Stimulated activated naive CD8-positive, alpha-beta T cell treated with anti-CD3 and anti-CD28 coated beads, Interleukin-15, Interleukin-2, amounts not matched to agents 100 U/mL and 50 U/mL, for 24 hours (primary cell): ENCODE measurements at places on chromosomes 3 and 15.

DNA sequence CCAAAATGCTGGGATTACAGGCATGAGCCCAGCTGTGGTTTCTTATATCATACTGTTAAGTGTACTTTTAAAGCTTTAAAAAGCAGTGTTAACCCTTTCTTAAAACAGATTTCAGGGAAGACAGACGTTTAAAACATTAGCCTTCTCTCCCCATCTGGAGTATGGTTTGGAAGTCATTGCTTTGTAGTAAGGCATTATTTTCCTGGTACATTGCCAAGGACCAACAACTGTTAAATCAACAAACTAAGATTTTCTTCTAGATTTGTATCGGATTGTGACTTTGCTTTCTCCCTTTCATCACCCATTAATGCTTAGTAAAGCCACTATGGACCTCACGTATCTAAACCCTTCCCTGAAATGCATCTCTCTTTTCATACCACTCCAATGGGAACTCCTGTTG, 50.5 kb downstream of the UBE2E1 start:
- DNase-seq, result no peak

- no peak for DNase-seq
These were observed 40.0 kb downstream of the FMN1 start for GRCh38 chr15:33154351-33155166.

DNA sequence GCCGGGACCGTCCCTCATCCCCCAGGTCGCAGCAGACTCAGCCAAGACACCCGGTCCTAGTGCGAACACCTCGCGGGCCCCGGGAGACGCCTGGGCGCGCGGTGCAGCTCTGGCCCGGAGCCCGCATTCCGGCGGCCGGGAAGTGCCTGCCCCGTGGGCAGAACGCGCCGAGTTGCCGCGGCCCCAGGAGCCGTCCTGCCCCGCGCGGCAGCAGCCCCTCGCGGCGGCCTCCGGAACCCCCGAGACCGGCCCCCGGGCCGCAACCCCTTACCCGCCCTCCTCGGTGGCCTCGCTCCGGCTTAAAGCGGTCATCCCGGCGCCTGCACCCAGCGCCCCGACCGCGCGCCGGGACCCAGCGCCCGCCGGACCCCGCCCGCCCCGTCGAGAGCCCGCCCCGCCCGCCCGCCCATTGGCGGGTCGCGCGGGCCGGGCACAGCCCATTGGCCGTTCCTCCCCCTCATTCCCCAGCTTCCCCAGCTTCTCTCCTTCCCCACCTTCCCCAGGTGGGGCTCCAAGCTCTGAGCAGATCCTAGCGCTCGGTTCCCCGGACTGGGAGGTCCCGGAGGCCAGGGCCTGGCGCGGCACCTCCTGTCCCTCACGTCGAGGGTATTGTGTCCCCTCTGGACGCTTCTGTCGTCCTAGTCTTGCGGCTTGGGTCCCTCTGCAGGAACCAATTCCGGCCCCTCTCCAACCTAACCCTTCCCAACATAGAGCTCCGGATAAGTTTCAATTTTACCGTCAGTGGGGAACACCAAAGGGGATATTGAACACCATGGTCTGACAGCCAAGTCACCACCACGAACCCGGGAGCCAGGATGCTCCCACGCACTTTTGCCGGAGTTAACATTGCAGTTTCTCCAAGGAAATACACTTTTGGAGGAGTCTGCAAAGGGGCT, at the start of gene GRAMD2A:
Gene GRAMD2A, minus strand, starts transcription at position 328 of the 896 bp plus-strand sequence.
- DNase-seq, result peak; percentile 56

DNA sequence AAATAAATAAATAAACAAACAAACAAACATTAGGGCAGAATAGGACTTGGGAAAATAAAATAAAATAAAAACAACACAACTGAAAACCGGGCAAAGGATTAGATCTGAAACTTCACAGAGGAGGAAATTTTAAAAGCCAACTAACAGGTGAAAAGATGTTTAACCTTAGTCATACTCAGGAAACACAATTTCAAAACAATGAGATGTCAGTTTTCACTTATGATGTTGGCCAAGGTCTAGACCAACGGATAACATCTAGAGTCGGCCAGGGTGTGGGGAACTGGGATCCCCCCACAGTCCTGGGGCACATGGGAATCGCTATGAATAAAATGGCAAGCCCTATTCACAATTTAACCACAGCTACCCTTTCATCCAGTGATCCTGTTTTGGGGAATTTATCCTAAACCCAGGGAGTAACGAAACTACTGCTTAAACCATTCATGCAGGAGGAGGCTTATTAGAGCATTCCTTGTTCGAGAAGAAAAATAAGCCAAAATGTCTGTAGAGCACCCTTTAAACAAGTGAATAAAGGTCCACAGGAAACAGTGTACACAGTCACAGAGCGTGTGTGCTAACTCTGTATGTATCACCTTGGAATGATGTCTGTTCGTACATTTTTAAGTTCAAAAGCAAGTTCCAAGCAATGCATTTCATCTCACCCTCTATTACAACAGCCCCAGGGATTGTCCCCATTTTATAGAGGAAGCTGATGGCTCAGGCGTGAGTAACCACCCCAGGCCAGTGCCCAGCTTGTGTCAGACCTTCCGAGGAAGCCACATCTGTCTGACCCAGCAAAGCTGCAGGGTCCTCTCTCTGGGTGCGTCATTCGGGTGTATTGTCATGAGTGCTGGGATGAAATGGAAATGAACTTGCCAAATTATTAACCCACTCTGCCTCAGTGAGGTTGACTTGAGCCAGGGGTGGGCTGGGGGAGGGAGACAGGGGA, 6.3 kb upstream of the ANPEP start:
- DNase-seq, result no peak

GRCh38 chr3:46416811-46417510, 9.9 kb downstream of the CCRL2 start:
- DNase-seq, result no peak

DNA sequence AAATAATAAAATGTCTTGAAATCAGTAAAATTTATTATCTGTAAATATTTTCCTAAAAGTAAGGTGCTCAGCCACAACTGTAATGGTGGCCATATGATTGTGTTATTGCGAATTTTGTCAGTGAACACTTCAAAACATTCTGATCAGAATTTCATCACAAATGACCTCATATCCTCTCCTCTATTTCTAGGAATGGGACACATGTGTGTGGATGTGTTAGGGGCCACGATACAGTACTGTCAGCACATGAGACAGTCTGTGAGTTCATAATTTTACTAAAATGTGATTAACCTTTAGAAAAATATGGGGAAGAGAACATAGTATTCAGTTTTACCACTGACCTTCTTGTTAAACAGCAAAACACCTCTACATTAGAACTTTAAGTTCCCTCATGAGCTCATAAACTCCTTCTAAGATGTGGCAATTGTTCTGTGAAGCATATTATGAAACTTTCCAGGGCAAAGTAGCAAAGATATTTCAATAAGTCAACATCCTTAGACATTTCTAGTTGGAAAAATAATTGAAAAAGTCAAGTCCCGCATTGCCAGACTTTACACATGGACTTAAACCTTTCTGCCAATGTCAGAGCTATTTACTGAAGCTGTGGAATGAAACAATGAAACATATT, 158.2 kb upstream of the ABI3BP start:
- no peak for DNase-seq

DNA sequence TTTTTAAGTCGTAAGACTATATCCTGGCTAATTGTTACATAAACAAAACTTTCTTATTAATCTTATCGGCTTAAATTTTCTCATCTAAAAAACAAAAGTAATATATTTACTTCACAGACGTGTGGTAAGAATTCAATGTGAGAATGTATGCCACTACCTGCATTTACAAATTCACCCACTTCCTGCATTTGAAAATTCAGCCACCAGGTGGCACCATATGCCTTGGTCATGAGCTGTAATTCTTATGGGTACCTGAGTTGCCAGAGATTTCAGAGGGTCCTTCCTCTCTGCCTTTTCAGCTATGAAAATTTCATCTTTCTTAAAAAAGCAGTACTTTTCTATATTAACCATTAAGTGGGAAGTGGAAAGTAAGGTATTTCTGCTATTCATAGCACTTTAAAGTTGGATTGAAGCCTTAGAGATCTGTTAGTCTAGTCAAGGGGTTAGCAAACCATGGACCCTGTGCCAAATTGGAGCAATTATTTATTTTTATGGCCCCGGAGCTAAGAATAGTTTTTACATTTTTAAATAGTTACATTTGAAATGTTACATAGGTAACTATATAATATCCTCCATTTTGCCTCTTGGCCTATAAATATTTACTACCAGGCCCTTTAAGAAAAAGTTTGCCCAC, 127.8 kb downstream of the HCN4 start:
- DNase-seq, result peak; percentile 80

- no peak for DNase-seq
These were observed 339.1 kb downstream of the MECOM start for GRCh38 chr3:169324452-169324785.

DNA sequence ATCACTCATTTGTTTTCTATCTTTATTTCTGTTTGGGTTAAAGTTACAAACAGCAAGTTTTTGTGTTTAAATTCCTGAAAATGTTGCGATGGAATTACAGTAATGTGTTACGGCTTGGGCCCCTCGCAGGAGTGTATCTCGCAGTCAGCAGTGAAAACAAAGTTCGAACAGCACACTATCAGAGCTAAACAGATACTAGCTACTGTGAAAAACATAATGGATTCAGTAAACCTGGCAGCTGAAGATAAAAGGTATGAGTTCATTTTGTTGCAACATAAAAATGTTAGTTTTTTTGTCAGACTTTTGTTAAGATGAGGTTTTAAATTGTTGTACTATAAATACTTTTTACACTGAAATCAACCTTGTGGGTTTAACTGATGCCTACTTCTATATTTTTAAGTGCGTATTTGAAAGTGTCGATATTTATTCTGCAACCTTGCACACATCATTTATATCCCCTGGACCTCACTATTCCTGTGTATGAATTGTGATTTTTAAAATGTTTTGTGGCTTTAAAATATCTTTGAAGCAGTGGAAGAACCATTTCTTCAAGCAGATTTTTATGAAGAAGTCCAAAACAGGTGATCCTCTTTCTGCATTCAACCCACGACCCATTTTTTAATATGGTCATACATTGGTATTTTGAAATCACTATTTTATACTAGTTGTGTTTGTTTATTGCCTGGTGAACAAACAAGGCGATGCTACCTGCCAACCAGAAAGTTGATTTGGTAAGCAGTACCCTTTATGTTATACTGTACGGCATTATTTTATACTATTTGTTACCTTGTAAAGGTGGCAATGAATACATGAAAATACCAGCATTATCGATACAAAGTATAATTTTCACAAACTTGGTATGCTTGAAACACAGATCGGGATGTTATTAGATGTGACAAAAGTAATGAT, 27.8 kb downstream of the MFN1 start:
- no peak for DNase-seq
